Putamen (tissue), 1 donor: ENCODE measurements at places on chromosomes 11 and 22.

GRCh38 chr11:88414385-88414861 lies 76.9 kb upstream of the CTSC start:
- no peak for DNase-seq

- DNase-seq: no peak
These were observed 3.0 kb downstream of the RHOG start for GRCh38 chr11:3837793-3838192.

- peak; percentile 73 for DNase-seq
These were observed 153.9 kb downstream of the TEAD1 start for GRCh38 chr11:12827929-12828812.

GRCh38 chr11:72589802-72590761 lies 84.1 kb downstream of the PDE2A start:
- no peak for DNase-seq

GRCh38 chr11:113417428-113417827 lies 29.8 kb downstream of the ANKK1 start:
- no peak for DNase-seq

DNA sequence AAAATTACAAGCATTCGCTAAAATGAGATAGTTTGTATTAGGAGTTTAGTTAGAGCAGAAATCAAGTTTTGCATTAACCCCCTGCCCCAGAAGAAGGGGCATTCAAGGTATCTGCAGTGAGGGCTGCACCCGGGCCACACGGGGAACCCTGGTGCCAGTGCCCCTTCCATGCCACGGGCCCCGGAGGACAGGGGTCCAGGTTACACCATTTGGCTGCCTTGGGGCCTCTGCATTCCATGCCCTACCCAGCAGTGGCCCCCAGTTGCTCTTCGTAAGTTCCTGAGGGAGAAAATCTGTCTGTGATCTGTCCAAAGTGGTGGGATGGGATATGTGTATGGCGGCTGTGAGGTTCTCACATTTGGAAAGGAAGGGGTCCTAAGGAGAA lies 16.8 kb upstream of the PANX2 start:
- no peak for DNase-seq

- no peak for DNase-seq
These were observed 3.9 kb upstream of the GCAT start for GRCh38 chr22:37803639-37804351.

GRCh38 chr22:46162771-46163556 lies 12.6 kb downstream of the PPARA start:
- DNase-seq: no peak

DNA sequence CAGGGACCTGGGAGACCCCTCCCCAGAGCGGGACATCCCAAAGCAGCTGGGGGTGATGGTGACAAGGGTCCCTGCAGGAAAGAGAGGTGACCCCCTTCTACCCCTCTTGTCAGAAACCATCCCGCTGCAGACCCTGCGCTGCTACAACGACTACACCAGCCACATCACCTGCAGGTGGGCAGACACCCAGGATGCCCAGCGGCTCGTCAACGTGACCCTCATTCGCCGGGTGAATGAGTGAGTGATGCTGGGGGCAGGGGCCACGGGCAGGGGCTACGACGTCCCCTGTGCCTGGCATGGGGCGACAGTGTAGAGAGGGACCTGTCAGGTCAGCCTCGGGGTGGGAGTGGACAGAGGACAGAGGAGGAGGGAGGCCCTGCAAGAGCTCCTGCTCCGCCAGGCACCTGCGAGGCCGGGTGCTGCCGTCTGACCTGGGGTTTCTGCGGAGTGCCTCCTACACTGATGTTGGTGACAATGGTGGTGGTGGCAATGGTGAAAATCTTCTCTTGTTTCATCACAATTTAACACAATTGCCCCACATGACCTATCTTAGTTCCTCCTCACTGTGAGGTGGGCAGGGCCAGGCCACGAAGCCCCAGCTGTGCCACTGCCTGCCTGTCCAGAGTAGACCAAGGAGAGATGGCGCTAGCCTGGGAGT lies 9.8 kb downstream of the CSF2RB start:
- DNase-seq: no peak

DNA sequence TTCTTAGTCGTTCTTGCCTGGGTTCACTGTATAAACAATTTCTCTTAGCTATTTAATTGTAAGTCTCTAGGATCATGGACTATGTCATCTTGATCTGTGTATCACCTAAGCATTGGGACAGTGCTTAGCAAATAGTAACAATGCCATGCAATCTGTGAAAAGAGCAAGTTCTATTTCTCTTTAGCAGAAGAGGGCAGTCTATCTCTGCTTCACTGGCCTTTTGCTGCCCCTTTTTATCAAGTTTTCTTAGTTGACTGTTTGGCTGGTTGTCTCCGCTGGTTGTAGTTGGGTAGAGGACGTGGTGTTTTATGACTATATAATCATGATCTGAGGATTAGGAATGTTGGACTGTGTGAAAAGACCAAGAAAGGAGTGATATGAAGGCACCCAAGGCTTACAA lies 315.0 kb downstream of the JRKL start:
- DNase-seq: no peak

DNA sequence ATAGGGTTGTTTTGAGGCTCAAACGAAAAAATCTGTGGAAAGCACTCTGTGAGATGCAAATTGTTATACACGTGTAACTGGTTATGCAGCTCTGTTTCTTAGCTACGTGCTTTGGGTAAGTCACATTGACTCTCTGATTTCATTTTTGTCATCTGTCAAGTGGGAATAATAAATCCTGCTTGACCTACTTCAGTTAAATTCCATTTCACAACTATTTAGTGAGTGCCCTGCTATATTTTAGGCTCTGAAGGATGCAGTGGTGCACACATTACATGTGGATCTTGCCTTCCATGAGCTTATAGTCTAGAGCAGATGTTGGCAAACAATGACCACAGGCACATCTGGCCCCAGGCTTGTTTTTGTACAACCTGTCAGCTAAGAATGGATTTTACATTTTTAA lies 133.6 kb upstream of the PLET1 start:
- peak; percentile 47 for DNase-seq

GRCh38 chr11:131537196-131537595 lies 166.8 kb downstream of the NTM start:
- DNase-seq: no peak

DNA sequence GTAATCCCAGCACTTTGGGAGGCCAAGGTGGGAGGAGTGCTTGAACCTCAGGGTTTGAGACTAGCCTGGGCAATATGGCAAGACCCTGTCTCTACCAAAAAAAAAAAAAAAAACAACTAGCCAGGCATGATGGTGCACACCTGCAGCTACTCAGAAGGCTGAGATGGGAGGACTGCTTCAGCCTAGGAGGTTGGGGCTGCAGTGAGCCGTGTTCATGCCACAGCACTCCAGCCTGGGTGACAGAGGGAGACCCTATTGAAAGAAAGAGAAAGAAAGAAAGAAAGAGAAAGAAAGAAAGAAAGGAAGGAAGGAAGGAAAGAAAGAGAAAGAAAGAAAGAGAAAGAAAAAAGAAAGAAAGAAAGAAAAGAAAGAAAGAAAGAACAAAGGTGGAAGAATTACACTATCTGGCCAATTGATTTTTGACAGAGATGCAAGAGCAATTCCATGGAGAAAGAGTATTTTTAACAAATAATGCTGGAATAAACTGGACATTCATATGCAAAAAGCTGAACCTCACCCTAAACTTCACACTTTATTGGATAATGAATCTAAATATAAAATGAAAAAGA lies 33.9 kb upstream of the SLC25A1 start:
- DNase-seq: no peak

- no peak for DNase-seq
These were observed 5.6 kb upstream of the SYT8 start for GRCh38 chr11:1829039-1829820.

- no peak for DNase-seq
These were observed 7.6 kb downstream of the ACAD8 start for GRCh38 chr11:134260983-134261382.

DNA sequence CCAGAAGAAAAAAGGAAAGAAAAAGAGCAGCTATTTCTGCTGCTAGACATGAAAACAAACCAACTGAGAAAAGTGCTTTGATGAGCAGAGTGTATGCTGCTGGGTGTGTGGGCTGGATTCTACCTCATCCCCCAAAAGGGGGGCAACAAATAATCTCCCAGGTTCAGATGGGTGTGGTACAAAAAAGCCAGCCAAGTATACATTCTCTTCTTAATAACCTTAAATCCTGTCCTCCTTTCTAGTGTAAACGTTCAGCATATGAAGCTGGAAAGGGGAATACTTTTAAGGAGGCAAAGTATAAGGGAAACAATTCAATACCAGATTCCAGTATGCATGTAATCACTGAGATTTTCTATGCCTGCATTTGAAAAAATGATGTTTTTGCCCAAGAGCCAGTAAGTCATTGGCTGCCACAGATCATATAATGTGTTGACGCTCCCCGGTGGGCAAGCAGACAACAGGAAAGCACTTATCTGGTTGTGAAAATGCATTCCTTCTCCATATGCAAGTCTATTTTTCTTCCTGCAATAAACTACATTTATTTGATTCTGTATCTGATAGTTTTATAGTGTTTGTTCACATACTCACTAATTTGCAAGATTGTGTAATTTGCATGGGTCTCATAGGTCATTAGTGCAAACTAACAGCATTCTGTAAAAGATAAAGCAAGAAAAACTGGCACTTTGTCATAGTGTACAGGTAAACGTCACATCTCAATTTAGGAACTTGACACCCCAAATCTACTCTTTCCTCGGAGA lies 201.1 kb downstream of the CADM1 start:
- DNase-seq: no peak

GRCh38 chr22:50699756-50700386 lies 27.2 kb downstream of the SHANK3 start:
- DNase-seq: no peak

GRCh38 chr11:128398517-128399250 lies 188.7 kb downstream of the ETS1 start:
- no peak for DNase-seq

DNA sequence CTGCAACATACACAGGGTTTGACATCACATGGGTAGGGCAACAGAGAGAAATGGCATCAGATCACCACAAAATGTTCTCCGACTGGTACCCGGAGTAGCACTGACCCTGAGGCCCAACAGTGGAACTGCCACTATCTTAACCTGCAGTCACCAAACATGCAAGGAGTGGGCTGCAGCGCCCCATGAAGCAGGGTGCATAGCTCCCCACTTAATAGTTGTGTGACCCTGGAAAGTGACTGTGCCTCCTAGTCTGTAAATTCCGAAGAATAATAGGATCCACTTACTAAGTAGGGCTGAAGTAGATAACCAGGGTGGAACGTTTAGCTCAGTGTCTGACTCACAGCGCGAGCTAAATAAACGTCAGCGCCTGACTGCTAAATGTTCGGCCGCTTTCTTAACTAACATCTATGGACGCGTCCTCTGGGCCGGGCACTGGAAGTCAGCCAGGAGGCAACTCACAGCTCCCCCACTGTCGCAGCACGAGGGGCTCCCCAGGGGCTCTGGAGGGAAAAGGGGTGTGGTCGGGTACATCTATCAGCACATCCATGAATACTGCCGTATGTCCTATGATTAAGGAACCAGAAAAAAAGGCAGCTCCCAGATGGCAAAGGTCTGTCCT lies 777 bp downstream of the LTO1 start:
- DNase-seq: no peak

GRCh38 chr22:27686534-27686933 lies 115.0 kb downstream of the MN1 start:
- DNase-seq: peak; percentile 92

DNA sequence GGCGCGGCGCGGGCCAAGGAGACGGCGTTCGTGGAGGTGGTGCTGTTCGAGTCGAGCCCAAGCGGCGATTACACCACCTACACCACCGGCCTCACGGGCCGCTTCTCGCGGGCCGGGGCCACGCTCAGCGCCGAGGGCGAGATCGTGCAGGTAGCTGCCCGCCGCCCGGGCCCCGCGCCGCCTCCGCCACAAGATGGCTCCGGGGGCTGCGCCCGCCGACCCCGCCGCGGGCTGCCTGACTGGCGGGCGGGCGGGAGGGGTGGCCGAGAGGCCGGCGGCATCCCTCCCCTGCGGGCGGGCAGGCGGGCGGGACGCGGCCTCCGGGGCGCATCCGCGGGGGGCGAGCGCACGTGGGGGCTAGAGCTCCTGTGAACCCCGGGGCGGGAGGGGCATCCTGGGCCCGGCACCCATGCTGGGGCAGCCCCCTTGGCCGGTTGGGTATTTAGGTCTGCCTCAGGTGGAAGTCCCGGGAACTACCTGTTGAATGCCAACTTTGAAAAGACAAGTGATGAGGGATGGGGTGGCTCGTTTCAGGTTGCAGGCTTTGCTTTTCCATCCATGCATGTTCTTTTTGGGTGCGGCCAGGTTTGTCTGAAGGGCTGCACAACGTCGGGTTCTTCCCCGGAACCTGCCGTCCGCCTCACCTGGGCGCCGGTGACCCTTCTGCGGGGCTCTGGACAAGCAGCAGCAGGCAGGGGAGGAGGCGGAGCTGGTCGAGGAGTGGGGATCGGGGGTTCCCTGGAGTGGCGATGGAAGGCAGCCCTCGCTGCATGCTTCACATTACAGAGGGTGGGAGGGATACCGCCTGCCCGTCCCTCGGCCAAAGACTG lies 760 bp downstream of the ZNRF3 start:
- no peak for DNase-seq

DNA sequence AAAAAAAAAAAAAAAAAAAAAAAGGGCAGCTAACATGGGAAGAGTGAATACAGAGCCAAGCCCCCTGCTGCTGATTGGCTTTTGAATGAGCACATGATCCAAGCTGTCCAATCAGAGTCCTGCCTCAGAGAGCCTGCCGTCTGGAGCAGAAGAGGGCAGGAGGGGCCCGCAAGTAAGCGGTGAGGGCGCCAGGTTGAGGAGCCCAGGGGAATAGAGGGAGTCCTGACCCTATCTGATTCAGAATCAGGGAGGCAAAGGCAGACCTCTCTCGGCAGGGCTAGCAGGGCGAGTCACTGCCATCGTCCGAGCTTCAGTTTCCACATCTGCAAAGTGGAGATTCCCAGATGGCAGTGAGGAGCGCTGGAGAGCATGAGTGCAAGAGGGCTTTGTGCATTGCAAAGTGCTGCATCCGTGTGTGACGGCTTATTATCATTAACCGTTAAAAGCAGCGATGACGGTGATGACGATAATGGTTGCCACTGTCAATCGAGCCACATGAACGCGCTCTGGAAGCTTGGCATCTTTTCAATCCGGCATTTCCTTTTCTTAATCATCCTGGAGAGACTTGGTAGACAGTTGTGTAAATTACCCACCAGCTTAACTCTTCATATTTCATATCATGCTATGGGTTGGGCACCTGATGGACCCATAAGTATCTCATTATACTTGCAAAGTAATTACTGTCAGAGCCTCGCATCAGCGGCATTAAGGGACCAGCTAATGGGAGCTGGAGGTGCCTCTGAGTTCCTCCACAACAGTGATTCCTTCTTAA lies 68.6 kb upstream of the ATXN10 start:
- peak; percentile 39 for DNase-seq
